Stimulated activated CD8-positive, alpha-beta memory T cell treated with anti-CD3 and anti-CD28 coated beads, Interleukin-4, amount 100 ng/mL, for 4 hours (primary cell): ENCODE measurements at places on chromosomes 3 and 15.

- no peak for DNase-seq
These were observed 82.8 kb downstream of the PCSK6 start for GRCh38 chr15:101406526-101407195.

DNA sequence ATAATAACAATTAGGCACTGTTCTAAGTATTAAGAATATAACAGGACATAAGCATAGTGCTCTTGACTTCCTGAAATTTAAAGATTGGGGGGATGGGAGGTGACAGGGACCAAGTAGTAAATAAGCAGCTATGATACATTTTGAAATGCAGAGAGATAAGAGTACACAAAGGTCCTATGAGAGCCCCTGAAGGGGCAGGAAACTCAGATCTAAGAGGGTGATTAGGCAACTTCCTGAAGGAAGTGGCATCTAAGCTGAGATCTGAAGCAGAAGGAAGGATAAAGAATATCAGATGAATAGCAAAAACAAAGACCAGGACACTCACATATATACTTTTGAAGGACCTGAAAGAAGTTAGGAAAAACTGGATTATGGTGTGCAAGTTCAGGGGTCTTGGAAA, 415.2 kb upstream of the FRG2C start:
- DNase-seq = no peak

DNA sequence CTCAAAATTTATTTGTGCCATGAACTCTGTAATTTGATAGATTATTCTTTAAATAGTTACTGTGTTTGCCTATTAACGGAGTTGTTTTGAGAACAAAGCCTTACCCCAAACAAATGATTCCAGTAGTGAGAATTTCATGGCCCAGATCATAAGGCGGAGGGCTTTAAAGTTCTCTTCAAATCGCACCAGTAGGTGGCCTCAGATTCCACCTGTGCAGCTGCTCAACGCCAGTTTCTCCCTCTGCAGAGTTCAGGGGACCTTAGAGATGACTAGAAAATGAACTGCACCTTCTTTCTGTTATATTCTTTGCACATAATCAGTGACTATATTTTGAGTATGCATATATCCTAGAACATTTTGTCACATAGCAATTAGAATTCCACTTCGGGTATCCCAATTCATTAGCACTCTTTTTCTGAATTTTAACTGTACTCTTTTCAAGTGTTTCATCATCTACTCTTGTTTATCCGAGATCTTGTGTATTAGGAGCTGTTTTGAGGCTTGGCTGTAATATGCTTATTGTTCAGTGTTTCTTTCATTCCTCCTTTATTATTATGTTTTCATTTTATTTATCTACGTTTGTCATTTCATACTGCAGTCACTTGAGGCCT, 232.6 kb upstream of the CHRM5 start:
- DNase-seq = no peak

GRCh38 chr3:16365491-16366128, 100.6 kb downstream of the OXNAD1 start:
- DNase-seq = no peak

- DNase-seq = no peak
These were observed 622.9 kb upstream of the SGO1 start for GRCh38 chr3:20808864-20809263.

DNA sequence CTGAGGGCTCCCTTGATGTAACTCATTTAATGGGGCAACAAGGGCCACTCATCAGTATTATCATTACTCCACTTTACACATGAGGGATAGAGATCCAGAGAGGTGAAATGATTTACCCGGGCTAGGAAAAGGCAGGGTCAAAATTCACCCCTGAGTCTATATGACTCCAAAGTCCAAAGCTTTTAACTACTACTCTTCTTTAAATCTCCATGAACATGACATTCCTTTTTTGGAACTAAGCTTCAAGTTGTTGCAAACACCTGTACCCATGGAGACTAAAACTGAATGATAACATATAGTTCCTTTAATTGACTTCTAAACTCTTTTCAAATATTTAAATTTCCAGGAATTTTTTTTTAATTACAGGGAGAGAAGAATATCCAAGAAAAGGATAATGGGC, 292.9 kb upstream of the GADL1 start:
- no peak for DNase-seq

- no peak for DNase-seq
These were observed 17.1 kb upstream of the HEG1 start for GRCh38 chr3:125072749-125073389.
